MG63 (cell line): ENCODE measurements at places on chromosomes 12 and 14. TPM values are rescaled to one million over a fixed set of nuclear protein-coding genes. Genes with fewer than 3 reads are reported as not detected.

OTOGL gene
- 0.32 TPM in 1 of 2 replicates, not detected in the other for total RNA-seq

GRIP1 gene
- not detected in 2 replicates for total RNA-seq

MYO1H gene
- total RNA-seq: not detected in 2 replicates

DNA sequence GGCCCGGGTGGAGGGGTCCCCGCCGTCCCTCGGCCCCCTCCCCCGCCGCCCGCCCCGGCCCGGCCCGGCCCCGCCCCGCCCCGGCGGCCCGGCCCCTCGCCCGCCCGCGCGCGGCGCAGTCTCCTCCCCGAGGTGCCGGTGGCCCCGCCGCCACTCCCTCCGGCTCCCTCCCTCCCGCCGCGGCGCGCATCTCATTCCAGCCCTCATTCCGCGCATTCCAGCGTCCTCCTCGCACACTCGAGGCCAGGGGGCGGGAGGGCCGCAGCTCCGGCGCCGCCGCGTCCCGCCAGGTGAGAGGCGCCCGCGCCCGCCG lies at the start of gene TEAD4:
Gene TEAD4 (plus strand): TSS at position 206 of the 313 bp plus-strand sequence.
- peak; percentile 87 for DNase-seq

DNA sequence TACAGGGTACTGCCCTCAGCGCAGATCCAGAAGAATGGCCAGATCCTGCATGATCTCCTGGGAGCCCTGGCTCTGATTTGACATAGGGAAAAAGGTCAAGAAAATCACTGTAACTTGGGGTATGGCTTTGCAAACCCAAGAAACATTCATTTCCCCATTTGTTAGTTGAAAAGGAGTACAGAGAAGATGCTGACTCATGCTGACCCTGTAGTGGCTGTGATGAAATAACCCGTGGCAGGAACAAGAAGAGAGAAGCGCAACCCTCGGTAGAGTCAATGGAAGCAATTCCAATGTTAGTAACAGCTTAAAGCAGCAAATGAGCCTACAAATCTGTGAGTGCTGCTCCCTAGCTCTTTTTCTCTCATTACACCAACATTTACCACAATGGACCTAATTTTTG lies 281.6 kb upstream of the NPAS3 start:
- DNase-seq: peak; percentile 23

DNA sequence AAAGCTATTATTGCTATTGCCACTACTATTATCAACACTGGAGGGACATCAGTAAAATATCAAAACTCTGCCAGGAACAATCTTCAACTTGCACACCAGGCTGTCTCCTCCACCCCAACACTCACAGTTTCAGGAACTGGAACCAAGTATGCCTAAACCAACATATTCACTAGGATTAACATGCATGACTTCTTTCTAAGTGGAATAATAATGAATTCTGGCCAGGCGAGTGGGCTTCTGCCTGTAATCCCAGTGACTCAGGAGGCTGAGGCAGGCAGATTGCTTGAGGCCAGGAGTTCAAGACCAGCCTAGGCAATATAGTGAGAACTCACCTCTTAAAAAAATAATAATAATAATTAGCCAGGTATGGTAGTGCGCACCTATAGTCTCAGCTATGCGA lies 58.1 kb downstream of the TBX5 start:
- no peak for DNase-seq

DNA sequence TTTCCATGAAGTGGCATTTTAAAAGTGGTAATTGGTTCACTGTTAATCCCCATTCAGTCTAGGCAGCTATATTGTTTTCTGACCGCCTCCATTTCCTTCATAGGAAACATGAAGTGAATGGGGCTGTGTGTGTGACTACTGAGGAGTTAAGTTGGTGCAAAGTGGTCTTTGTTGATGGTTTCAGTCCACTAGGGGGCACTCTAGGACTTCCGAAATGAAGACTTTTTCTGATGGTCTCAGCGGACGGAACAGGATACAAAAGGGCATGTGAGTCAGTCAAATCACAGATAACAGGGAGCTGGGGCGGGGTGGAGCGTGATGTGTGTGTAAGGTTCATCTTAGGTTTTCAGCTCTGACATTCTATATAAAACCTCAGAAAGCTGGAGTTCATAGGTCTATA lies 240.1 kb upstream of the OR4E1 start:
- peak; percentile 4 for DNase-seq

- DNase-seq: no peak
These were observed 24.8 kb upstream of the ZFP36L1 start for GRCh38 chr14:68817506-68818212.

DNA sequence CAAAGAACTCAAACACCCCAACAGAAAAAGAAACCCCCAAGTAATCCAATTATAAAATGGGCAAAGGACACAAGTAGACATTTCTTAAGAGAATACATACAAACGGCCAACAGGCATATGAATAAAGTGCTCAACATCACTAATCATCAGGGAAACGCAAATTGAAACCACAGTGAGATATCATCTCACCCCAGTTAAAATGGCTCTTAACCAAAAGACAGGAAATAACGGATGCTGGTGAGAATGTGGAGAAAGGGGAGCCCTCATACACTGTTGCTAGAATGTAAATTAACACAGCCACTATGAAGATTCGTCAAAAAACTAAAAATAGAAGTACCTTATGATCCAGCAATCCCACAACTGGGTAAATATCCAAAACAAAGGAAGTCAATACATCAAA lies 52.4 kb downstream of the CLMN start:
- no peak for DNase-seq

DNA sequence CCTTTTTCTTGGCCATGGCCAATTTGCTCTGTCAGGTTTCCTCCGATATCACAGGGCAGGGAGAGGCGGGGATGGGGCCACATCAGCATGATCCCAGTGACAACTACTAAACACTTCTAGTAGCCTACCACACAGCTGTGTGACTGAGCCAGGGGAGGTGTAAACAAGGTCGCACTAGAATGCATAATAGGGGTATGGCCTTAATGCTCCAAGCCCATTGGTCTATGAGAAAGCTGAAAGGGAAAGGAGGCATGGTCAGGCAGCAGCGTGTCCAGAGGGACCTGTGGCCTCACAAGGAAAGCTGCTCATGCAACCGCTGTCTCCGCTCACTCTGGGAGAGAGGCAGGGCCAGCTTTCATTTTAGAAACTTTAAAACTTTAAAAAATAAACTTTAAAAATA lies 27.5 kb upstream of the ACTR6 start:
- DNase-seq: no peak

DNA sequence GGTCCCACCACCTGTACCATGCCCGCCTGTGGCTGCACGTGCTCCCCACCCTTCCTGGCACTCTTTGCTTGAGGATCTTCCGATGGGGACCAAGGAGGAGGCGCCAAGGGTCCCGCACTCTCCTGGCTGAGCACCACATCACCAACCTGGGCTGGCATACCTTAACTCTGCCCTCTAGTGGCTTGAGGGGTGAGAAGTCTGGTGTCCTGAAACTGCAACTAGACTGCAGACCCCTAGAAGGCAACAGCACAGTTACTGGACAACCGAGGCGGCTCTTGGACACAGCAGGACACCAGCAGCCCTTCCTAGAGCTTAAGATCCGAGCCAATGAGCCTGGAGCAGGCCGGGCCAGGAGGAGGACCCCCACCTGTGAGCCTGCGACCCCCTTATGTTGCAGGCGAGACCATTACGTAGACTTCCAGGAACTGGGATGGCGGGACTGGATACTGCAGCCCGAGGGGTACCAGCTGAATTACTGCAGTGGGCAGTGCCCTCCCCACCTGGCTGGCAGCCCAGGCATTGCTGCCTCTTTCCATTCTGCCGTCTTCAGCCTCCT lies 1.1 kb downstream of the INHBE start:
- DNase-seq: no peak

DNA sequence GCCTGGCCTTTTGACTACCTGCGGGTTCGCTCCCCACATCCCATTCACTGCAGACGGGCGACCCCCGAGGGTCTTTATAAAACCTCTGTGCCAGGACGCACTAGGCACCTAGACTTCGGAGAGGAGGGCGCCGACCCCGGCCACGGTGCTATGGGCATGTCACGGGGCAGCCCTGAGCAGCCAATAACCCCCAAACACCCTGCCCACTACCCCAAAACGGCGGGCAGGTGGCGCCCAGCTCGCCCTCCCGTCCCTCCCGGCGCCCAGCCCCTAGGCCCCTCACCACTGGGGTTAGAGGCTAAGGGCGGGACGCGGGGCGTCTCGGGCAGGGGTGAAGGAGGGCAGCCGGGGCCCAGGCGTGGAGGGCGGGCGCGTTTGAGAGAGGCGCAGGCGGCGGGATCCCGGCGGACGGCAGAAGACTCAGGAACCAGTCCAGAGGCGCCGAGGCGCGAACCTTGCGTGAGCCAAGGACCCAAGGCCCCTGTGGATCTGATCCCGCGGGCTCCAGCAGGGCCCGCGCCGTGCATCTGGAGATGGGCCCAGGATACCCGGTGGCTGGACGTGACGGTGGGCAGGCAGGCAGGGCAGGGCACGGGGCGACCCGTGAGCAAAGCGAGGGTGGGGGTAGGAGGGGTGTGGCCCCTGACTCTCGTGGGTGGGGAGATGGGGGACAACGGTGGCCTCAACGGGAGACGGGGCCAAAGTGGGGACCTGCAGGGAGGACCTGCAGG lies 11.1 kb downstream of the KRT85 start:
- DNase-seq: no peak
